ENCODE measurements at places on chromosomes 6 and 20.

DNA sequence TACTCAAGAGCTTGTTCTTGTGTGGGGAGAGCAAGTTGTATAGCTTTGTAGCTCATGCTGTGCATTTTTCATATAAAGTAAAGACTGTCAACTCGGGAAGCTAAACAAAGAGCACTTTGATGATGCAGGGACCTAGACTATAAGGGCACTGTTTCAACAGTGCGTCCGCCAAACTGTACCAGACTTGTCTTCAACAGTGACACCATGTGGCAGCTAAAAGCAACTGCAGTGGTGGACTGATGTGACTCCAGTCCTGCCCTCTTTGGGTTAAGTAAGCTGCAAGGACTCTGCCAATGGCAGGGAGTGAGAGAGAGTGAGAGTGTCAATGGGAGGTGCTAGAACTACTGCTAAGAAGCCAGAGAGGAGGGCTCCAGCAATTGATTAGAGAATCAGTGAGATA is 48.1 kb upstream of the MC3R start:
- no peak overlapping the region for H3K4me3 ChIP-seq
- H3K4me1 ChIP-seq: no peaks in the 10 kb centered on the region
- DNase-seq: no peak
- no peaks in the 10 kb centered on the region for H3K27me3 ChIP-seq
- H3K27ac ChIP-seq: no peak overlapping the region

- DNase-seq: no peak
- H3K4me1 ChIP-seq: peaks cover 2% of the 10 kb centered on the region
- H3K4me3 ChIP-seq: no peak overlapping the region
These were observed 615.5 kb upstream of the AGPAT4 start for GRCh38 chr6:161889324-161889723.

DNA sequence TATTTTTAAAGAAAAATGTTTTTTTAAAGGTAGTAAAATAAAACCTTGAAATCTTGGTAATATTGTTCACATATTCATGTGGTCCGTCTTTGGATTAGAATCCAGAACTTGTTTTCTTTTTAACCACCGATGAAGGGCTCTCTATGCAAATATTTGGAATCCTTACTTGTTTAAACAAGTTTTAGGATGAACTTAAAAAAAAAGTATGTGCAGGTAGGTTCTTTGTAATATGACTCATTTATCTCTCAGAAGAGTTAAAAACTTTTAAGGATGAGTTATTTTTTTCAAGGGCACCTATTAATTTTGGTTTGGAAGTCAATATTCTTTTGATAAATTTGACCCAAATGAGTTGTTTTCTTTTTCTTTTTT is 8.9 kb downstream of the DSP start:
- DNase-seq: no peak
- H3K36me3 ChIP-seq: no peaks in the 10 kb centered on the region
- H3K27me3 ChIP-seq: peaks cover 30% of the 10 kb centered on the region
- no peak overlapping the region for H3K4me3 ChIP-seq
- no peak overlapping the region for H3K27ac ChIP-seq
- H3K4me1 ChIP-seq: no peaks in the 10 kb centered on the region

GRCh38 chr20:46074006-46074405 is 15.8 kb downstream of the NCOA5 start:
- H3K27ac ChIP-seq: no peak overlapping the region
- no peak overlapping the region for H3K4me3 ChIP-seq
- H3K36me3 ChIP-seq: peaks cover 43% of the 10 kb centered on the region
- DNase-seq: no peak
- H3K4me1 ChIP-seq: no peaks in the 10 kb centered on the region
- no peaks in the 10 kb centered on the region for H3K27me3 ChIP-seq

- no peaks in the 10 kb centered on the region for H3K4me1 ChIP-seq
- DNase-seq: no peak
- no peaks in the 10 kb centered on the region for H3K36me3 ChIP-seq
- no peak overlapping the region for H3K27ac ChIP-seq
- no peaks in the 10 kb centered on the region for H3K27me3 ChIP-seq
- no peak overlapping the region for H3K4me3 ChIP-seq
These were observed 663.4 kb upstream of the DEFB115 start for GRCh38 chr20:30594112-30594511.

DNA sequence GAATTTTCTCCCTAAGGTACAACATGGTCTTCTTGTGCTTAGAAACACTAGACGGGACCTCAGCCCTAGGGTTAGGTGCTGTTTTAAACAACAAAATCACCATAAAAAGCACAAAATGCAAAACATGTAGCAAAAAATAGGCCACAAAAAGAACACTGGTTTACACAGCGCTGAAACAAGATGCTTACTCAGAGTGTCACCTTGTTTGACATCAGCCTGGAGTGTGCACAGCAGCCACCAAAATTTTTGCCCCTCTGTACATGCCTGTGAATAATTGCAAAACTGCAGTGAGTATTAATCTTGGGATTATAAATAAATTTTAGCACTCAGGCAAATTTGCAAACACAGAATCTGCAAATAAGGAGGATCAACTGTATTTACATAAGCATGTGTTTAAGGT is 110.1 kb downstream of the PLG start:
- H3K27ac ChIP-seq: no peak overlapping the region
- no peak for DNase-seq
- H3K27me3 ChIP-seq: no peaks in the 10 kb centered on the region

Measured in muscle of leg (tissue), 16 donors.